ENCODE measurements at places on chromosomes 1 and 21.

- no peak for DNase-seq
Measured at GRCh38 chr1:44367944-44368343, 12.9 kb upstream of the ERI3 start.

GRCh38 chr1:14970799-14971141, 182.8 kb upstream of the TMEM51 start:
- no peak for DNase-seq

- DNase-seq, result no peak
Measured at GRCh38 chr21:26914557-26914956, 52.3 kb downstream of the ADAMTS5 start.

- no peak for DNase-seq
Measured at GRCh38 chr21:38987633-38988508, 182.1 kb downstream of the ETS2 start.

DNA sequence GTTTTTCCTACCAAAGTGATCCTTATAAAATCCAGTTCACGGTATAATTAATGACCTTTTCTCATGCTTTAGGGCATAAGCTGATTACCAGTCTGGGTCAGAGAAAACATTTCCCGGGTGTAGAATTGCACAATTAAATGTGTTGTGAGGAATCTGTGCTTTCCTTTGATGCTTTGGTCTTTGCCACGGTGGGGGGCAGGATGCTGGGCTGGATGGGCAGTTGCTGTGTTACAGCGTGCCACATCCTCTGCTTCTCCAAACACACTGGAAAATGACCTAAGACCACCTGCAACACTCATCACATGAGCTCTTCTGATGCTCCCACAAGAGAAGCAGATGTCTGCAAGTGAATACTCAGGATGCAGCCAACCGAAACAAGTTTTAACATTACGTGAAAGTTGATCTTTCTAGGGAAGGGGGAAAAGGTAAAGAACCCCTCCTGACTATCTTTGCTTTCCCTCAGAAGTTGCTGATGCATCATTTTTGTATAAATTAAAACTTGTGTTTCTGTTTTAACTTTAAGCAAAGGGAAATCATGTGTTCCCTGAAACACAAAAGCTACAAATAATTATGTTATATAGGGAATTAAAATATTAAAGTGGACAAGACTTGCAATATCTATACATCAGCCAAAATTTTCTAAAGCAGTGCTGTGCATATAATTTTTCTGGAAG, 515.3 kb upstream of the NR5A2 start:
- no peak for DNase-seq

DNA sequence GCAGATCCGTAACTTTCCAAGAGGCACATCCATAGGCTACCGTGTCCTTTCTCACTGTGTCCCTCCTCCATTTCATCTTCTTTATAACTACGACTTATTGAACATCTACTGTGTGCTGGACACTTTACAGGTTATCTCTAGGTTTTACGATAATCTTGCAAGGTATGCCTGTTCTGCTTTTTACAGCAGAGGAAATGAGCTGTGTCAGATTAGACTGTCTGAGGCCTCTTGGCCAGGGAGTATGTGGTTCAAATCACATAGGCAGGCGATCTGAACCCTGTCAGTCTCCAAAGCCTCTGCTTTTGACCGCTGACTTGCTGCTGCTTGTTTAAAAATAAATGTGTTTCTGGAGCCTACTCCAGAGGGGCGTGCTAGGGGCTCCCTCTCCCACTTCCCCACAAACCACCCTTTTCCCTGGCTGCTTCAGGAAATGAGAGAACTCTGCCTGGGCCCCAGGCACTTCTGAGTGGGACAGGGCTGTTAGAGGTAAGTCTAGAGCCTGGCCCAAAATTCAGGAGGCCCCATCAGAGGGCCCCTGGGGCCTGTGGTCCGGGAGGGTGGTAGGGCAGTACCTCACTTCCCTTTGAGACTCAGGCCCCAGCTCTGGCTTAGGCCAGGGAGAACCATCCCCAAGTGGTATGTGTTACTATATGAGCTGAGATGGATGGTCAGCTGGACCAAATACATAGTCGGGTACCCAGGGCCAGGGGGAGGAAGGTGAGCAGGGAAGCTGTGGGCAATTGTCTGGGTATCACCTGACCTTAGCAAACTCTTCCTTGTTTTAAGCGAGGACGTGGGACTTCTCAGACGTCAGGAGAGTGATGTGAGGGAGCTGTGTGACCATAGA, 4.4 kb downstream of the PSEN2 start:
- peak; percentile 28 for DNase-seq

- DNase-seq, result no peak
Measured at GRCh38 chr1:54401799-54402198, 4.4 kb downstream of the SSBP3 start.

DNA sequence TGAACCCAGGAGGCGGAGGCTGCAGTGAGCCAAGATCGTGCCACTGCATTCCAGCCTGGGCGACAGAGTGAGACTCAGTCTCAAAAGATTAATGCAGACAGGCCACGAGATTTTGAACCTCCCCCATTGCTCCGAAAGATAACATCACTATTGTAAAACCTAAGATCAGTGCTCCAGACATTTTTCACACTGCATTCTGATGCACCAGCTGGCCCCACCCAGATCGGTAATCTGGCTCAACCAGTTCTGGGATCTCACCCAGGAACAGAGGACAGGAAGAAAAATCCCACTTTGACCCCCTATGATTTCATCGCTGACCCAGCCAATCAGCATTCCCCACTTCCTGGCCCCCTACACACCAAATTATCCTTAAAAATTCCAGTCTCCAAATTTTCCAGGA, 10.7 kb upstream of the CSRP1 start:
- DNase-seq, result no peak

DNA sequence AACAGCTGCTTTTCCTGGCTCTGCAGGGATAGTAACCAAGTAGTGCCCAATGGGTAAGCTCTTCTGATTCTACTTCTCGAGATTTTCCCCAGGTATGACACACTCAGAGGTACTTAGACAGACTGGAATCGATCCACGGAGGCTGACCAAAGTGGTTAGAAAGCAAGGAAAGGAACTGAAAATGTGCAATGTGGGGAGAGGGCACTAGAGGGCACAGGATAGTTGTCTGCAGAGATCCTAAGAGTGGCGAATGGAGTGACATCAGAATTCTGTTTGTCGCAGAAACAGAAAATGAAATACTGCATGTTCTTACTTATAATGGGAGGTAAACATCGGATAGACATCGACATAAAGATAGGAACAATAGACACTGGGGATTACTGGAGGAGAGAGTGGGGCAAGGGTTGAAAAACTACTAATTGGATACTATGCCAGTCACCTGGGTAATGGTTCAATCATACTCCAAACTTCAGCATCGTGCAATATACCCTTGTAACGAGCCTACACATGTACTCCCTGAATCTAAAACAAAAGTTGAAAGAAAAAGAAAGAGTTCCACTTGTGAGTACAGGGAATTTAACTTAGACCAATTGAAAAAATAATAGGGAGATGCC, 23.3 kb downstream of the CYP2J2 start:
- peak; percentile 41 for DNase-seq

DNA sequence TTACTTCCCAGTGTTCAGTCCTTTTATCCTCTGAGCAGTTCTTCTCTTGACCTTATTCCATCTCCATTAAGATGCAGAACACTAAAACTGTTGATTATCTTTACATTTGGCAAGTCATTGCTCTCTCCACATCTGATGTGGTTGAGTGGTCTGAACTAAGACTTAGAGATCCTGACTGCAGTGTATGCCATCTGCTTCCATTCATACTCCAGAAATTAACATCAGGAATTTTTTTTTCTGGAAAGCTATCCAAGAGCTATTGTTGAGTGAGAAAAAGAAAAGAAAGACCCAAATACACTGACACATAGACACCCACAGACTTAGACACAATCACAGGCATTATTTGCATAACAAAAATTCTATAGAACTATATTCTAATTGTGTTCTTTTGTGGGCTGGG, 3.7 kb upstream of the TRIM62 start:
- no peak for DNase-seq

- no peak for DNase-seq
Measured at GRCh38 chr1:13623021-13623637, 39.5 kb downstream of the PDPN start.

GRCh38 chr1:33667386-33668282, 195.2 kb downstream of the ZSCAN20 start:
- DNase-seq, result no peak

- DNase-seq, result peak; percentile 51
Measured at GRCh38 chr1:230185076-230186001, 118.3 kb downstream of the GALNT2 start.

DNA sequence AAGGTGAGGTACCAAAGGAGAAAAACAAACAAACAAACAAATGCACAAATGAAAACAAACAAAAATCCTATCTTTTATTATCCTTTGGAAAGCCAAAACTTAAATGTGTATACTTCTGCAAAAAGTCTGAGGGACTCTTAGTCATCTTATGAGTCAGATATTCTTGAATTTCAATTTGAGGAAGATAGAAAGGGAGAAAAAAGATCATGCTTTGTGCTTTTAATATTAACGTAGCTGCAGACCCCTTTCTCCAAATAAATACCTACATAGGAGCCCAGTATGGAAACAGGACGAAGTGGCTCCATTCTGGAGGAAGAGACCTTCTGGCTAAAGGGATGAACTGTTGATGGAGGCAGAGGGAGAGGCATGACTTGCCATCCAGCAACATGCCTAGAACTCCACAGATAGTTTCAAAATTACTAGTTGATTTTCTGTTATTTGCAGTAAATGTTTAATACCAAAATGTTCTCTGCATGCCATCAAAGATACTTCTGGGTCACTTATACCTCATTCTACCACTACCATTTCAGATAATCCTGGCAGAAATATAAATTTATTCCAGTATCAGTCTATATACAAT, 25.4 kb downstream of the NUP210L start:
- DNase-seq, result peak; percentile 37

DNA sequence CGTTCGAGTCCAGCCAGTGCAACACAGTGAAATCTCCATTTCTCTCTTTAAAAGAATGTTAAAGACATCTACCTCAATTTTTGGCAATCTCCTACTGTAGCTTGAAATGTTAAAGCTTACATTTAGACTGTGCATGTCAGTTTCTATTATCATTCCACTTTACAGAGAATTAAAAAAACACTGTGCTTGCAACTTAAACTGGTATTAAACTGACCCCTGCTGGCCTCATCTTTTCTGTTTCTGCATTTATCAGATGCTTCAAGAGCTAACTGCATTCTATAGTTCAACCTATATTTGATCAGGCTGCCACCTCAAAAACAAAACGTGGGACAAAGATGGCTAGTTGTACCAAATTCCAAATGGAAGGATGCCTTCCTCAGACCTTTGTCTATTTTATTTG, 226.5 kb downstream of the SMYD3 start:
- peak; percentile 21 for DNase-seq

DNA sequence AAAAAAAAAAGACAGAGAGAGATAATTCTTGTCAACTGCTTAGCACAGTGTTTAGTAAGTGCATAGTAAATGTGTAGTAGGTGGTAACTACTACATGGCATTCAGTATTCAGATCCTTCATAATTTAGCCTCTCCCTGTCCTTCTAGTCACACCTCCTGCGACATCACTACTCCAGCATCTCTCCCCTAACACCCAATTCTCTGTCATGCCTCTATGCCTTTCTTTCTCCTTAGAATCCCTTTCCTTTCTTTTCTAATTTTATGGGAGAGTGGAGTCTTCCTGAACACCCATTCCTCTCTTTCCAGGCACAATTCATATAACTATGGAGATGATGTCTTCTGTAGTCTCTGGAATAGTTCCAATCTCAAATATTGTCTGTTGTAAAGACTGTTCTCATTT, 3.9 kb upstream of the VPS72 start:
- DNase-seq, result no peak

DNA sequence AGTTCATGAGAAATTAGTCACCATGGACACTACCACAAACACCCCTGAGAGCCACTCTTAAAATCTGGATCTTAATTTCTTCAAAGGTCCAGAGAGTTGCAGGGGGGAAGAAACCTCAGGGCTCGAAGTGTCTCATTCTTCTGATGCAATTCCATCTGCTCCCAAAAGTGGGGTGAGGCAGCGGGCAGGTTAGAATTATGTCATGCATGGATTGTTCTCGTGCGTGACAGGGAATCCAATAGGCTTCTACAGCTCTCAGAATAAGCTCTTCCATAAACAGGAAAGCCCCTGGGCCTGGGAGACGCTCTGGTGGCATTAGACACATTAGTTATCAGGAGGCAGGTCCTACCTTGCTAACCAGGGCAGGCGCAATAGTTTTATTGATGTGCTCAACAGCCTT, 8.4 kb downstream of the ENO1 start:
- no peak for DNase-seq

GRCh38 chr1:92327794-92328193, 28.9 kb downstream of the RPAP2 start:
- DNase-seq, result no peak

DNA sequence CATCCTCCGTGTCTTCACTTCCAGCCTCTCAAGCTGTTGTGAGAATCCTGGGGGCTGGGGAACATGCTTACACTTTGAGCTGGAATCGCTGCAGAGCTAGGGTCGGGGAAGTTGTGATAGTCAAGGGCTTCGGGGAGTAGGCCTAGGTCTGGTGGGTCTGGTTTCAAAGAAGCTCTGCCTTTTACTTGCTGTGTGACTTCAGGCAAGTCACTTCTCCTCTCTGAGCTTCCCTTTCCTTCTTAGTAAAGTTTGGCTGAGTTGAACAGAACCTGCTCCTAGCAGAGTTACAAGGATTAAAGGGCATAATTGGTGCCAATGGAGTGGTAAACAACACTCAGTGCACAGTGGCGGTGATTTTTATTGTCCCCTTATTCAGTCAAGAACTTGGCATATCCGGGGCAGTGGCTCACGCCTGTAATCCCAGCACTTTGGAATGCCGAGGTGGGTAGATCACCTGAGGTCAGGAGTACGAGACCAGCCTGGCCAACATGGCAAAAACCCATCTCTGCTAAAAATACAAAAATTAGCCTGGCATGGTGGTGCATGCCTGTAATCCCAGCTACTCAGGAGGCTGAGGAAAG, 25.7 kb downstream of the ARHGEF19 start:
- DNase-seq, result no peak

- DNase-seq, result no peak
Measured at GRCh38 chr1:10613861-10614260, 139.1 kb downstream of the PEX14 start.

GRCh38 chr1:236774926-236775325, 20.2 kb upstream of the MTR start:
- no peak for DNase-seq

- peak; percentile 51 for DNase-seq
Measured at GRCh38 chr1:197356723-197357533, 88.9 kb downstream of the CRB1 start.

- no peak for DNase-seq
Measured at GRCh38 chr1:46822248-46822826, 23.5 kb downstream of the CYP4B1 start.

DNA sequence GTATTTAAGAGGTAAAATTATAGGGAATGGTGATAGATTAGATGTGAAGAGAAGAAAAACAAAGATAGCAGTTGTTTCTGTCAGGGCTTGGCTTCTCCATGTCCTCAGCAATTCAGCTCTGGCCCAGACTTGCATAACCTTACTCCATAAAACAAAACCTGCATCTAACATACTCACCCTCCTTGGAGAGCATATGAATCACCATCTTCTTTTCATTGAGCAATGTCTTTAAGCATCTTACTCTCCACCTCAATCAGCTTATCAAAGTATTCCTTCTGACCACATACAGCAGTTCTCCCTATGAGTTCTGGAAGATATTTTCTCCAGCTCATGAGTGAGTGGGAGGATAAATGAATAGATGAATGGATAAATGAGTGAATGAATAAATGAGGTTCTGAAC, 49.0 kb downstream of the RAB3B start:
- DNase-seq, result no peak
